ENCODE measurements at places on chromosomes 7 and 10.

DNA sequence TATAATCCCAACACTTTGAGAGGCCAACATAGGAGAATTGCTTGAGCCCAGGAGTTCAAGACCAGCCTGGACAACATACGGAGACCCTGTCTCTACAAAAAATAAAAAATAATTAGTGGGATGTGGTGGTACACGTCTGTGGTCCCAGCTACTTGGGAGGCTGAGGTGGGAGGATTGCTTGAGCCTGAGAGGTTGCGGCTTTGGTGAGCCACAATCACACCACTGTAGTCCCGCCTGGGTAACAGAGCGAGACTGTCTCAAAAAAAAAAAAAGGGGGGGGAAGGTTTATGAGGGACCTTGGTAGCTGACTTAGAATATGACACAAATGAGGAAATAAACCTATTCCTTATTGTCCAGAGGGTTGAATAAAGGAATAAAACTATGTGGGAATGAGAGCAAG lies 30.8 kb downstream of the SCD start:
- DNase-seq: no peak

GRCh38 chr10:69919250-69919649 lies 117.5 kb downstream of the COL13A1 start:
- no peak for DNase-seq

- no peak for DNase-seq
Measured at GRCh38 chr7:84801396-84801795, 385.5 kb downstream of the SEMA3D start.

- DNase-seq: no peak
Measured at GRCh38 chr7:36037121-36037662, 115.9 kb upstream of the EEPD1 start.

DNA sequence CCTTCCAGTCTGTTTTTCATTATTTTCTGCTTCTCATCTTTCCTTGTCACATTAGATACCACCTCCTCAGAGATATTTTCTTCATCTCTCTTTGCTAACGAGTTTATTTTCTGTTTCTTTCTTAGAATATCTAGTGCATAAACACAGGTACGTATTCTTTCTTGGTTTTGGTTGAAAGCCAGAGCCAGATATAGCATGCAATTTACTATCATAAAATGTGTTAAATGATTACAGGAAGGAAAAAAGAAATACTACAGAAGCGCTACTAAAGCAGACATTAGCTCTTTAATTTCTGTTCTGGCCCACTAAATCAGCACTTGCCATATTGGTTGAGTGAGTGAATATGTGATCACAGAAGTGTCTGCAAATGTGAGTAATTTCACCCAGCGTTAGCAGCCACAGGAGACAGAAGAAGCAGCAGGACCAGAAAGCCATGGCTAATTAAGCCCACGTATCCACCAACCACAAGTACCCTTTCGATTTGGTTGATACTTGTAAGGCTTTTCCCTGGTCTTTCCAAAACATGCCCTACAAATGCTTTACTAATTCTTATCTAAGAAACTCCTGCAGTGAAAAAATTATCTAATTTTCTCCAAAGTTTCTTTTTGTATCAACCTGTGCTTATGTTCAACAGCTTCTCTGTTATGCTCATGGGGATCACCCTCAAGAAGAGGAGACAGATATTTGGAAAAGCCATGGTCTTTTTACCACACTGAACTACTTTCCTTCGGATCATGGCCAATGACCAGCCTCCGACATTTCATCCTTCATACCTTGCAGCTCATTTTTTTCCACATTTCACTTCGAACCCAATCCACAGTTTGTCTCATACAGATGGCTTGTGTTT lies 23.1 kb upstream of the MACC1 start:
- no peak for DNase-seq

DNA sequence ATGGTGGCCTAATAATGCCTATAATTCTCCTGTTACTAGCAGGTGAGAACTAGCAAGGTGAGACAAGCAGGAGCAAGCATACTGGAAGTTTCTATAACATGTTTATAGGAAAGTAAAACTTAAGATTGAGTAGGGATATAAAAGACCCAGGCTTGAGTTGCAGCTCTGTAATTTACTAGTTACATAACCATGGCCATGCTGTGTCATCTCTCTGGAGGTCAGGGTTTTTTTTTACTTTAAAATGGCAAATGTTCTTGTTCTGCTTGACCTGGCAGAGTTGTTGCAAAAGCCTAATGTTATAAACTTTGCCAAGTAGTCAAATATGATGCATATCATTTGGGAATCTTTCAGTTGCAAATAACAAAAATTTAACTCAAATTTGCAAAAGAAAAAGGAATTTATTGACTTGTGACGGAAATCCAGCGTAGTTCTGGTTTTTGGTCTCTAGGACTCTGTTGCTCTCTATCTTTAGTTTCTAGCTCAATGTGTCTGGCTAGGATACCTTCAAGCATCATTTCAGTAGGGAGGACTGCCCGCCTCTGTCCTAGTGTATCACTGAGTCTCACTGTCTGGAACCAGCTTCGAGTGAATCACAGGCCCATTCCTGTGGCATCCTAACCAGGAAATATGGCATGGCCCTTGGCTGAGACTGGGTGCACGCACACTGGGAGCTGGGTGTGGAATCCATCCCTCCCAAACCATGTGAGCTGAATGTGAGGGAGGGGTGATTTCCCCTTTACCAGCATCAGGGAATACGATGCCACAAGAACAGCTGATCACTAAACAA lies 67.9 kb downstream of the ADAM22 start:
- no peak for DNase-seq

GRCh38 chr10:88243836-88244730 lies 339.0 kb downstream of the RNLS start:
- DNase-seq: no peak

Measured in stimulated activated CD4-positive, alpha-beta T cell treated with anti-CD3 and anti-CD28 coated beads, Interleukin-12 subunit alpha, Interleukin-12 subunit beta, amount 100 ng/mL, for 24 hours (primary cell).